Vagina (tissue), 2 donors: ENCODE measurements at places on chromosomes 12 and 14.

DNA sequence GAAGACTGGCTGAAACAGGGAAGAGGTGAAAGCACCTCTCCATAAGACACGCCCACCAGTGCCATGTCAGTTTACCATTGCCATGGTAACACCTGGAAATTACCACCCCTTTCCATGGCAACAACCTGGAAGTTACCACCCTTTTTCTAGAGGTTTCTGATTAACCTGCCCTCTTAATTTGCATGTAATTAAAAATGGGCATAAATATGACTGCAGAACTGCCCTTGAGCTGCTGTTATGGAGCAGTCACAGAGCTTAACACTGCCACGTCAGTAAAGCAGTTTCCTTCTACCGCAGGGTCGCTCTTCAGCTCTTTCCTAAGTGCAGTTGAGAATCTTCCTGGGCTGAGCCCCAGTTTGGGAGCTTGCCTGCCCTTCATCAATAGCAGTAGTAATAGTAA lies 55.2 kb downstream of the RASSF3 start:
- no peaks in the 10 kb centered on the region for H3K36me3 ChIP-seq
- DNase-seq: no peak
- no peaks in the 10 kb centered on the region for H3K27me3 ChIP-seq
- peak overlapping the region; percentile 15 for H3K27ac ChIP-seq

DNA sequence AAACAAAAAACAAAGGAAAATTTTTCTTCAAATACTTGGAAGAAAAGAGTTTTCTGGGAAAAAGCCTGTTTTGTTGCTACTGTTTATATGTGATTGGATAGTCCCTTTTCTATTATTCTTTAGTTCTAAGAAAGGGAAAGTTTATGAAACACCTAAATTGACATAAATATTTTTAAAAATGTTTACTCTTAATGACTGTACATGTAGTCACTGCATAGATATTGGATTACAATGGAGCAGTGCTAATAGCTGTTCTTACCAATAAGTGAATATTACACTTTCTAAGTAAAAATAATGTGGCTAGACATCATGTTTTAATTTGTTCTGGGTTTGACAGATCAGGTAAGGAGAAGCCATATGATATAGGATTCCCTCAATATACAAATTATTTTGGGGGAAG lies 352.7 kb upstream of the DIO2 start:
- no peak overlapping the region for H3K4me3 ChIP-seq
- H3K36me3 ChIP-seq: no peaks in the 10 kb centered on the region
- DNase-seq: no peak
- H3K4me1 ChIP-seq: no peaks in the 10 kb centered on the region
- H3K27me3 ChIP-seq: no peaks in the 10 kb centered on the region

DNA sequence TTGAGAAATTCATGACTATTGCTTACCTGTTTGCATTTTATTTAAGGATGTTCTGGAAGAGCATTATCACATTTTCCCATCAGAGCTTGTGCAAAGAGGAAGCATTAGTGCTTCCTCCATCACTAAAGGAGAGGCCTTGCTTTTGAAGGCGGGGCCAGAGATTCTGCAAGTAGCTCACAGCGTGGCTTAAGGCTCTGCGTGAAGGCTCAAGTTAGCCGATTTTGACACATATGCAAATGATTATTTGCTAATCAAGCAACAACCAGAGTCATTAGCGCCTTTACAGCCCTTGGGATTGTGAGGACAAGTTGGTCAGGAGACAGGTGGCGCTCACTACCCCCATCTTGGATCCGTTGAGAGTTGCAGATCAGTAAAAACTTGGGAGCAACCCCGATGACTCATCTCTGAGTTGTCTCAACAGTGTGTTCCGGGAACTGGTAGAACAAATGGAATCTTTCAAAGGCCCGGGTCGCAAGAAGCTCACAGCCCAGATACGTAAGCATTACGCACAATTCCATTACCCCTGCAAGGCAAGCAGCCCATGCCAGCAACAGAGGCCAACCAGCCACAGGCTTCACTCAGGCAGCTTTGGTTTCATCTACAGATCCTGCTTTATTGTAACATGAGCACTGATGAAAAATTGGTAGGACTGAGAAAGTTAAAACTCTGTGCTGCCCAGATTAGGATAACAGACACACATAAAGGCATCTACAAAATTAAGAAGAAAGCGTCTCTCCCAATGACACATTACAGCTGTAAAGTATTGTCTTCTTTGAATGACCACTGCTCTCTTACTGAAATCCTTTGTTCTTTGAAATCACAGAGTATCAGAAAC lies 34.9 kb upstream of the SPTSSA start:
- no peaks in the 10 kb centered on the region for H3K36me3 ChIP-seq
- peak; percentile 96 for DNase-seq
- peak overlapping the region; percentile 88 for H3K27ac ChIP-seq
- H3K4me3 ChIP-seq: peak overlapping the region; percentile 3
- no peaks in the 10 kb centered on the region for H3K27me3 ChIP-seq

GRCh38 chr14:64704743-64705380 lies 638 bp downstream of the PLEKHG3 start:
- H3K36me3 ChIP-seq: no peaks in the 10 kb centered on the region
- no peak for DNase-seq
- peak overlapping the region; percentile 70 for H3K4me3 ChIP-seq
- H3K4me1 ChIP-seq: peaks cover 64% of the 10 kb centered on the region

DNA sequence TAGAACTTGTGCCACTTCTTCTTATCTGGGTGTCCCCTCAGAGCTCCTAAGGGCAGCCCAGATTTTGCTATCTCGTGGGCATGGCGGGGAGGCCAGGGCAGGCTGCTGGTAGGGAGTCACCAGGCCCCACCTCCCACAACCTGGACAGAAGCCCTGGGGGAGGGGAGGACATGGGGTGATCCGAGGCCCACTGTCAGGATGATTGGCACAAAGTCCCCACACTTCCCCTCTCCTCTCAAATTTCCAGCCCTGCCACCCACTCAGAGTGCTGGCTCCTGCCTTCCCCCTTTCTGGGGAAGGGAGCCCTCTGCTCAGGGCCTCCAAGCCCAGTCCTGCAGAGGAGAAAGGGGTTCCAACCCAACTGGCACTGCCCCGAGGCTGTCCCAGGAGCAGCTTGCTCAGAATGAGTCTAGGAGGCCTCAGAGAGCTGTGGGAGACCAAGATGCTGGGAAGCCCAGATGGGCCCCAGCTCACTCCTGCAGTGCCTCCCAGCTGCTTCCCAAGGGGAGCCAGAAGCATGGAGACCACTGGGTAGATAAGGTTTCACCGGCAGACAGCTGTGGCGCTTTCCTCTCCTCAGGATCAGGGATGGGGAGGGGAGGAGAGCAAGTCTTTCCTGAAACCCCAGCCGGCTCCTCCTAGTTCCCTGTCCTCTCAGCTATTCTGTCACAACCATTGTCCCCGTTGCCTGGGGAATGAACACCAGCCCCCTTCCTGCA lies 82.8 kb downstream of the B4GALNT3 start:
- no peaks in the 10 kb centered on the region for H3K36me3 ChIP-seq
- H3K27ac ChIP-seq: no peak overlapping the region
- H3K4me3 ChIP-seq: no peak overlapping the region
- H3K4me1 ChIP-seq: peaks cover 38% of the 10 kb centered on the region

DNA sequence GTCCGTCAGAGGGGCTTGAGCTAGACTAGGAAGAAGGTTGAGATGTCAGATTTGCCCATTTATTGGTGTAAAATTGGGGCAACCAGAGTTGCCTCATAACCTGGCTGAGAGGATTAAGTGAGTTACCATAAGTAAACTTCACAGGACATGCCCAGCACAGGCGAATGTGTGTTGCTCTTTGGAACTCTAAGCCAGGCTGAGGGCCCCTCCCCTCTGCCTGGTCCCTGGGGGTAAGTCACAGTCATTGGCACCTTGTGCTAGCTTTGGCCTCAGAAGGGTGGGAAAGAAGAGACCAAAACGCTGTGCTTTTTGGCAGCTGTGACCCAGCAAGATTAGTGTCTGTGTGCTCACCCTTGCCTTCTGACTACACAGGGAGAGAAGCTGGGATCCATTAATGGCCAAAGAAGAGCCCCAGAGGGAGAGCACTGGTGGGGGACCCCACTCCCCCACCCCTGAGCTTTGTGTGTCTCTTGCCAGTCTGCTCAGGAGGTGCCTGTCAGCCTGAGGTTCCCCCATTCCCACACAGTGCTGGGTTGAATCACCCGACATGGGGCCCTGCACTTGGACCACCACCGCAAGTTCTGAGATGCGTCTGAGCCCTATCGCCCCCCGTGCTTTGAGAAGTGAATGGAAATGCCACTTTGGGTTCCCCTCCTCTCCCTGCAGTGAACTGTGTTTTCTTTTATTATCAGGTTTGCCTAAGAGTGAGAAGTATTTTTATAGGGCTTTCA lies 74.1 kb downstream of the CACNA1C start:
- DNase-seq: no peak
- no peaks in the 10 kb centered on the region for H3K36me3 ChIP-seq
- H3K4me3 ChIP-seq: no peak overlapping the region
- no peak overlapping the region for H3K27ac ChIP-seq
- H3K4me1 ChIP-seq: no peaks in the 10 kb centered on the region

- no peak overlapping the region for H3K27ac ChIP-seq
- H3K4me1 ChIP-seq: no peaks in the 10 kb centered on the region
- DNase-seq: no peak
- no peak overlapping the region for H3K4me3 ChIP-seq
These were observed 56.3 kb upstream of the KCNA5 start for GRCh38 chr12:4987076-4988046.

DNA sequence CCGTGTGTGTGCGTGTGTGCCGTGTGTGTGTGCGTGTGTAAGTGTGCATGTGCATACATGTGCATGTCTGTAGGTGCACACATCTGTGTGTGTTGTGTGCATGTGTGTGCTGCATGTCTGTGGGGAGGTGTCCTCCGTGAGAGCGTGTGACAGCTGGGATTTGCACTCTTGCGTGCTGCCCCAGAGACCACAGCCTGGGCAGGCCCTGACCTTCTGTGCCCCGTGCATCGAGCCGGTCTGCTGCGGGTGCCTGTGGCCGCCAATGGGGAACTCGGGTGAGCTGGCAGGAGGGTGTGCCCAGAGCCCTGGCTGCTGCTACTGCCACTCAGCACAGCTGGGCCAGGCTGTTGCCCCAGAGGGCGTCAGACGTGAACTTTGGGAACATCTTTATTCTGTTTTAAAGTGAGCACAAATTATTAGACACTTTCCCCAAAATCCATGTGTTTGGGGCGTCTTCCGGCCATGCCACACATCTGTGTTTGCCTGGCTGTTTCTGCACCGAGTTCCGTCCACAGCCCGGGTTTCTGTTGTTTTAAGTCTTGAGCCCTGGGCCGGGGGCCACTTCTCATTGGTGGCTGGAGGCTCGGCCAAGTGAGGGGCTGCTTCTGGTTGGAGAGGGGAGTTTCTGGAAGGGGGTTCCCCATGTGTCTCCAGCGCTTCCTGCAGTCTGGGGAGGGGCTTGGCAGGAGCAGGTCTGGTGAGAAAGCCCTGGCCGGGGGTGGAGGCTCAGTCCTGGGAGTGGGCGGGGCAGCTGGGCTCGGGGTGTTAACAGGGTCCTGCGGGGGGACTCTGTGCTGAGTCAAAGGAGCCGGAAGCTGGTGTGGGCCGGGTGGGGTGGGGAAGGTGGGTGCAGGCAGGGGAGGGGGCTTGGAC lies 7.6 kb downstream of the CEP170B start:
- H3K27me3 ChIP-seq: no peaks in the 10 kb centered on the region
- no peak overlapping the region for H3K4me3 ChIP-seq
- peaks cover 28% of the 10 kb centered on the region for H3K4me1 ChIP-seq
- H3K36me3 ChIP-seq: no peaks in the 10 kb centered on the region

DNA sequence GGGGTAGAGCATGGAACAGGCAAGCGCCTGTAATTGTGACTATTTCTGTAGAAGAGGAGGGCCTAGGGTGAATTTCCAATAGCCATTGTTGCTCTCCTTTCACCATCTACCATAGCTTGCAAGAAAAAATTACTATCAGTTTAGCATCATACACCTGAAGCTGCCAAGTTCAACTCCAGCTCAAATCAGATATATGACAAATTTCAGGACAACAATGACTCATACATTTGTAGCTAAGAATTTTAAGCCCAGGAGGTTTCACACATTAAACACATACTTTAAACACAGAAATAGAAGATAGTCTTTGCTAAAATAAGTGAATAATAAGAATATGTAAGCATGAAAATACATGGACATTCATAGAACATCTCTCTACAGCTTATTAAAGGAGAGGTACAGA lies 17.6 kb upstream of the G2E3 start:
- H3K36me3 ChIP-seq: no peaks in the 10 kb centered on the region
- no peak for DNase-seq
- H3K27ac ChIP-seq: no peak overlapping the region
- no peaks in the 10 kb centered on the region for H3K27me3 ChIP-seq
- H3K4me1 ChIP-seq: no peaks in the 10 kb centered on the region
- H3K4me3 ChIP-seq: no peak overlapping the region

- H3K4me1 ChIP-seq: no peaks in the 10 kb centered on the region
- H3K36me3 ChIP-seq: no peaks in the 10 kb centered on the region
- H3K4me3 ChIP-seq: no peak overlapping the region
- no peaks in the 10 kb centered on the region for H3K27me3 ChIP-seq
These were observed 182.8 kb upstream of the ARHGAP5 start for GRCh38 chr14:31894351-31894750.

- no peak overlapping the region for H3K4me3 ChIP-seq
- H3K36me3 ChIP-seq: no peaks in the 10 kb centered on the region
- peaks cover 38% of the 10 kb centered on the region for H3K4me1 ChIP-seq
- H3K27ac ChIP-seq: peak overlapping the region; percentile 48
These were observed 35.7 kb upstream of the TC2N start for GRCh38 chr14:91903070-91903469.
